ENCODE measurements at places on chromosomes 16 and 17.

DNA sequence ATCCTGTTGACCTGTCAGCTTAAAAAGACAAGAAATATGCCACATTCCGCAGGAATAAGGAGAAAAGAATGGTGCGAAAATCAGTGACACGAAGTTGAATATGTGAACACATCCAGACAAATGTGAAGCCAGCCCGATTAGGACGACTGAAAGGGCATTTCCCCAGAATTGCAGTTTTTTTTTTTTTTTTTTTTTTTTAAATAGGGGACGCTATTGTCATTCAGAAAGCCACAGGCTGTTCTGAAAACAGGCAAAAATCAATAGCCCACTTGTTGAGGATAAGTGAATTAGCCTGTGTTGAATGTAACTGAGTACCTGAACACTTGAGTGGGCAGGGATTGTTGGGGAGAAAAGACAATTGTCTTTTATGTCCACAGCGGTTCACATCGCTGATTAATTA is 507.1 kb downstream of the WWOX start:
- DNase-seq, result no peak

DNA sequence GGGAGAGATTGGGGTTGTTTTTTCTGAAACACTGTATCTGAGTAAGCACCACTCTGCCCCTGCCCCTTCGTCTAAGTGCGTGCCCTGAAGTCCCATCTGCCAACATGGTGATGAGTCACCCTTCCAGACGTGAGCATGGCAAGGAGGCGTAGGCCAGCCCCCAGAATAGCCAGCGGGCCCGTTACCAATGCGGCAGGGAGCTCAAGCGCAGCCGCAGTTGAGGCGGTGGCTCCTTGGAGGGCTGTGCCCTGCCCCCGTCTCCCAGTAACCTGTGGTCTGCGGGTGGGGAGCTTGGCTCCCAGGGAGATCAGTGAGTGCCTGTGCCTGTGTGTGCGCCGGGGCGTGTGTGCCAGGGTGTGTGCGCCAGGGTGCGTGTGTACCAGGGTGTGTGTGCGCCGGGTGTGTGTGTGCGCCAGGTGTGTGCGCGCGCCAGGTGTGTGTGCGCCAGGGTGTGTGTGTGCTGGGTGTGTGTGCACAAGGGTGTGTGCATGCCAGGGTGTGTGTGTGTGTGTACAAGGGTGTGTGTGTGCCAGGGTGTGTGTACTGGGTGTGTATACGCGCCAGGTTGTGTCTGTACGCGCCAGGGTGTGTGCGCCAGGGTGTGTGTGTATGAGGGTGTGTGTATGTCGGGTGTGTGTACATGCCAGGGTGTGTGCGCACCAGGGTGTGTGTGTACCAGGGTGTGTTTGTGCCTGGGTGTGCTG is 98.6 kb upstream of the CHMP6 start:
- DNase-seq, result no peak

GRCh38 chr16:16857603-16858283 is 478.8 kb downstream of the NPIPA7 start:
- DNase-seq, result no peak

DNA sequence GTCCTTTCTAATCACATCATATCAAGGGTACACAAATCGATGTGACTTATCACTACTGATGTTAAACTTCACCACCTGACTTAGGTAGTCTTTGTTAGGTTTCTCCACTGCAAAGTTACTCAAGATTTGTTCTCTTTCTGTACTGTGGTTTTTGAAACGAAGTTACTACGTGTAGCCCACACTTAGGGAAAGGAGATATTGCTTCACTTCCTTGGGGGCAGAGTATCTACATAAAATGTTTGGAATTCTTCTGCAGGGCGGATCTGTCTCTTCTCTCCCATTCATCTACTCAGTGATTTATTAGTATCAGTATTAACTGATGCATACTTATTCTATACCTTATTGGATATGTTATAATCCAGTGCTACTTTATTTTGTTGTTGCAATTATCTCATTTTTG is 403.6 kb upstream of the MON1B start:
- DNase-seq, result no peak

GRCh38 chr17:53462393-53462811 is 360.3 kb upstream of the KIF2B start:
- DNase-seq, result no peak

DNA sequence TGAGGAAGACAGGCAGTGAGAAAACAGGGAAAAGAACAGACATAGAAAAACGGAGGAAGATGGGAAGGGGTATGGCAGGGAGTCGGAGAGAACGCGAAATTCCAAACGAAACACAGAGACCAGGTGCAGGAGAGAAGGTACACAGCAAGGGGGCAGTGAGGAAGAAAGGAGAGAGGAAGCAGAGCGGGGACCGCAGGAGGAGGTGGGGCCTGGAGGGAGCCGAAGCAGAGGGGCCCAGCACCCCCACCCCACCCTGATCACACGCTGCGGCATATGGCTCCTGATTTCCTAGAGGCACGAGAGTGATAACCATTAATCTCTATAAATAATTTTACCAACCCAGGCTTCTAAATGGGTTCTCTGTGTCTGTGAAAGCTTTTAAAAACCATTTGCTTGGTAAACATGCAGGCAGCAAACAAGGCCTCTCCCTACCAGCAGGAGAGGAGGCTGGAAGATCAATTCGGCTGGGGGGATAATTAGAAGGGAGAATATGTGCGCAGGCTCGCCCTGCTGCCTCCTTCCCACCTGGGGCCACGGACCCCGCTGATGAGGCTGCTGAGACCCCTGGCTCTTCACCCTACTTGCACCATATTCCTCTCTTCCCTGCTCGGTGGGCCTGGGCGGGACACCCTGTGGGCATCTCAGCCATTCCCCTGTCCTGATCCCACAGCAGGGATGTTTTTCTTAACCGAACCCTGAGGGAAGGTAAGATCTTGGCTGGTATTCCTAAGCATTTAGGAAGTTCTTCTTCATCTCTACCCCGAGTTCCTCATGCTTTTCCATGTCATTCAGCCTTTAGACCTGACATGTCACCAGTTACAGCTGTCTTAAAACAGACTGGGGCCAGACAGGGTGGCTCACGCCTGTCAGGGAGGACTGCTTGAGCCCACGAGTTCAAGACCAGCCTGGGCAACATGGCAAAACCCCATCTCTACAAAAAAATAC is 86.7 kb downstream of the TMEM132E start:
- DNase-seq, result no peak

DNA sequence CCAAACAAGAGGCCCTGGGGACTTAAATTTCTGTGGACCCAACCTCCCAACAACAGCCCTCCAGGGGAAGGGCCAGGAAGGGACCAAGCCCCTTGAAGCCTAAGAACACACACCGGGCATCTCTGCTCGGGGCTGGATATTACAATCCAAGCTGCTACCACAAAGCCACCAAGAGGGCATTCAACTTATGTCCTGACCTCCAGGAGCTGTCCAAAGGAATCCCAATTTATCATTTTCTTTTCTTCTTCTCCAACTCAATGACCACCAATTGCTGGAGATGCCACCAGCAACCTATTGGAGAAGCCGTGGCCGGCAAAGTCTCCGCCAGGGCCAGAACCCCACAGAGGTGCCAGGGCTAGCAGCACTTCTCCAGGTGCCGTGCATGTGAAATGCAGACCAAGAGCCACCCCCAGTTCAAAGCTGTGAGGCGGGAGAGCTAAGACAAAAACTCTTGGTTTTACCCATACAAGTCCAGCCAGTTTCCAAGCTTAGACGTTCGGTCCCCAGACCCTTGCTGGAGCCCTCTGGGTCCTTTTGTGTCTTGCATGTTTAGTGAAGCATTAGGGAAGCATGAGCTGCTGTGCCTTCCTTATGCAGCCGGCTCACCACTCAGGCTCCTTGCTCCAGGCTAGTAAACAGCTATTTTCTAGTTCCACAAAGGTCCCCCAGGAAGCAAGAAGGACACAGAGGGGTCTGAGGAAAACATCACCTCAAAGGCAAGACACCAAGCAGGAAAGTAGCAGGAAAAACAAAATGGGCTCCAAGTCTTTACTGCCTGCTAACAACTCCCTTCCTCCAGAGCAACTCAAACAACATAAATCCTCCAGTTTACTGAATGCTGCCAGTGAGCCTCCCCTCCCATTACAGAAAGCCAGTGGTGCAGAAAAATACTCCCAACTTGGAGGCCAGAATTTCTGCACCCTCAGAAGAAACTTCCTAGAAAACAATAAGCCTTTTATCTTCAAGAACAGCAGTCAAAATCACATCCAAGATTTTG is 3.2 kb downstream of the PITPNA start:
- no peak for DNase-seq

DNA sequence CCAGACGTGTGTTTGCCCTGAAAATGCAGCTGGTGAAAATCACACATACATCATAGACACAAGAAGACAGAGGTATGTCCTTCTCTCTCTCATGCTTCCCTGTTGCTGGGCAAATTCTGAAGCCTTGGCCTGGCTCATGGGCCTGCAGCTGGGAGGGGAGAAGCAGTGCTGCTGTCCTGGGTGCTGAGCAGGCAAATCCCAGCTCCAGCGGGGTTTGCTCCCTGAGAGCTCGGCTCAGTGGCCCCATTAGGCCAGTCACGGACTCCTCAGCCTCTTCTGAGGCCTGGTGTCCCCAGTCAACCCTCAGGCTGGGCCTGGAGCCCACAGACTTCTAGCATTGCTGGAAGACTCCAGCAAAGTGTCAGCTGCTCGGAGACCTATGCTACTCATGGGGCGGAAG is 11.7 kb downstream of the RHBDL3 start:
- no peak for DNase-seq

DNA sequence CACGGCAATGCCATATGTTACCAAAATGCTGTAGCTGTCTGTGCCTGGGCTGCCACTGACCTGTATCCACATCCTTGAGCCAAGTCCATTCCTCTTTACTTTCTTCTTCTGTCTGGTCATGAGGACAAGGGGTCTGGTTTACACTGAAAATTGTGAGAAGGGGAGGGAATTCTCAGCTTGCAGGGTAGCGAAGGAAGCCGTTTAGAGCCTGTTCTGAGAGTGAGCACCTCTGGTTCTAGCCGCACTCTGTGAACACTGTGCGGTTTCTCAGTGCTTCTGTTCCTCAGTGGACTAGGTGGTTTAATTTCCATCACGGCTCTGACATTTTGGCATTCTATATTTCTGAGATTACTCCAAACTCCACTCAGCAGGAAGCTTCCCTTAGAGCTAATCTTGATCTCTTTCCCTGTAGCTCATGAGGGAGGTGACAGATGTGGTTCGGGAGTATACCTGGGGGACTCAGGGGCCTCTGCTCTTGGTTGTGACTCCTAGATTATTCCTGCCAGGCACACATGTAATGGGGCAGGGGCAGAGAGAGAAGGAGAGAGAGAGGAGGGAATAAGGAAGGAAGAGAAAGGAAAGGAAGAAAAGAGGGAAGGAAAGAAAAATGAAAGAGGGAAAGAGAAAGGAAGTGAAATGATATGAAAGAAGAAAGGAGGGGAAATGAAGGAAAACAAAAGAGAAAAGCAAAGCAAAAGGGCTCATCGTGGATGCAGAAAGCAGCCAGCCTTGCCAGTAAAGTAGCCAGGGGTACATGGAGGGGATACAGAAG is 14.2 kb upstream of the TBX21 start:
- DNase-seq, result no peak

DNA sequence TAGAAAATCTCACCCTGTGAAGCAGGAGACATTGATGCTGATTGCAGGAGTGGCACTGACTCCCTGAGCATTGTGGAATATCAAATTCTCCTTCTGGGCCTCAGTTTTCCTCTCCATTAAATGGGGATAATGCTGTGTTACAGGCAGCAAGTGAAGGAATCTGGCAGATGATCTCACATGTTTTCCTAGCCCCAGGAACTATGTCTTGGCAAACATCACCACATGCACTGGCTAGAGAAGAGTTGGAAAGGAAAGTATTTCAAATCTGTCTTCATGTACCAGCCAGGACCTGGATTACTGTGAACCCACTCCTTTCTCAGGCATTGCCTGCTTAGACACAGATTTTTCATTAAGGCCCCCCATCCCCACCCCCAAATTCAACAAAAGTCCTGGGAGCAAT is 13.6 kb upstream of the CCL8 start:
- no peak for DNase-seq

DNA sequence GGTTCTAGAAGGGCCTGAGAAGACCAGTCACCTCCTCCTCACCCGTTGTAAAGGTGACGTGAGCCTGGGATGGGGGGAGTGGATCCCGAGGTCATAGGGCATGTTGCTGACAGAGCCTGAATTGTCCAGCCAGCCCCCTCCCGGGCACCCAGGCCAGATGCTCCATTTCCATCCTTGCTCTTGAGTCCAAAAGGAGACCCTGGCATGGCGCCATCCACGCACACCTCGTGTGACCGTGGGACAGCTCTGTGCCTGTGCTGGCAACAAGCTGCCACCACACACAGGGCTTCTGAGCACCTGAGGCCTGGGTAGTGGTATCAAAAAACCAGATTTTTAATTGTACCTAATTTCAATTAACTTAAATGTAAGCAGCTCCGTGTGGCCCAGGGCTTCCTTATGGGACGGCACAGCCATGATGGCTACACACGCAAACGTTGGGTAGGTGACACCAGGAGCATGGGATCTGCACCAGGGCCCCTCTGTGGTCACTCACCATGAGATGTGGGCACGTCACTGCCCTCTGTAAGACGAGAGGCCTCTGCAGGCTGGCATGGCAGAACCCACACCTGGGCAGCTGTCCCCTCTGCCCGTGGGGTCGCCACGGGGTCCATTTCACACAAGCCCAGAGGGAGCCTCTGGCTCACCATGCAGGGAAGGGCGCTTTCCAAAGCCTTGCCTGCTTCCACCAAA is 37.6 kb upstream of the ZNF469 start:
- DNase-seq, result no peak

DNA sequence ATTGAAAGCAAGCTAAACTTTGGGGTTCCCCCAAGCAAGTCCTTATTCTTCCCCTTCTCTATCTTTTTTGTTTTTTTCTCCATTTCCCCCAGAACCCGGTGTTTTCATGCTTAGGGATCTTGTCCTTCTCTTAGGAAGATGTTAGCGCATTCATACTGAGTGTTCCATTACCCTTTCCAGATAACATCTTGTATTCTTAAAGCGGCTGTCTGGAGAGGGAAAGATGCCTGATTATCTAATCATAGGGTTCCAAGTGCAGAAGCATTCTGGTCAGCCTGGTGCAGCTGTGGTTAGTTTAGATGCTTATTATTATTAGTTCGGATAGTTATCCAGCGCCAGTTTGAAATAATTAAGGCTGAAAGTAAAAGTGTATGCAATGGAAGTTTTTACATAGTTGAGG is 2.0 kb downstream of the TOM1L1 start:
- no peak for DNase-seq
